ENCODE measurements at places on chromosomes 7 and 10. TPM values are rescaled to one million over a fixed set of nuclear protein-coding genes. Genes with fewer than 3 reads are reported as not detected.

Gene ARHGEF5
- polyA plus RNA-seq: 15.6 TPM

Gene PLEKHS1
- 23.1 TPM for polyA plus RNA-seq

Gene AEBP1
- 1.3 TPM for polyA plus RNA-seq

Gene CH25H
- not detected for polyA plus RNA-seq

Gene PIK3CG
- polyA plus RNA-seq: 1.1 TPM

Gene SPAM1
- 0.45 TPM for polyA plus RNA-seq

Gene ANKMY2
- 14.1 TPM for polyA plus RNA-seq

DNA sequence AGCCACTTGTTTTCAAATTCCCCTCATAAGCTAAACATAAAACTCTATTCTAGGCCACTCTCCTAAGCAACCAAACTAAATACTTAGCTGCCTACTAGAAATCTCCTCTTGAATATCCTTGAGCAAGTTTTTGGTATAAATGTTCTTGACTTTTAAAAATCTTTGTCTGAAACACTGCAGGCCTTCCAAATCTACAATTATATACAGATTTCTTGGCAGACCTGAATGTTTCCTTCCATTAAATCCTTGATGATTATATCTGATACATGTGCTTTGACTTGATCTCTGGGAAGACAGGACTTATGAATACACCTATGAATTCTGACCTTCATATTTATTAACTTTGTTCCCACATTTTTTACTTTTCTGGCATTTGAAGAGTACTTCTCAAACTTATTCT lies 314.5 kb downstream of the CACNA2D1 start:
- H3K27me3 ChIP-seq: no peaks in the 10 kb centered on the region
- H3K27ac ChIP-seq: no peak overlapping the region
- no peaks in the 10 kb centered on the region for H3K4me1 ChIP-seq

DNA sequence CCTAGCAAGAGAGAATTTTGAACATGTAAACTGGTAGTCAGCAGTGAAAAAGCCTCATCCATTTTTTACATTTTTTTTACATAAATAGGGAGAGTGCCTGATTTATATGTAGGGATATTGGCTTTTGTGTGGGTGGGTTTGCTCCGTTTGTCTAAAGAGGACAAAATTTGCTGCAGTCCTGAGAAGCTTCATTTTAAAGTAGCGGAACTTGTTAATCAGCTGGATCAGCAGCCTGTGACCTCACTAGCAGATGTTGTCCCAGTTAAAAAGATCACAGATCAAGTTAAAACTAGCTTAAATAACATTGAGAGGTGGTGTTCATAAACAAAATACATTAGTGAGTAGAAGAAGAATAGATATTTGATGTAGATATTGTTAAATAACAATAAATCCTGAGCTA lies 2.6 kb downstream of the ATRNL1 start:
- H3K36me3 ChIP-seq: no peaks in the 10 kb centered on the region
- no peaks in the 10 kb centered on the region for H3K27me3 ChIP-seq
- H3K27ac ChIP-seq: no peak overlapping the region
- no peak for DNase-seq
- no peak overlapping the region for H3K4me3 ChIP-seq

DNA sequence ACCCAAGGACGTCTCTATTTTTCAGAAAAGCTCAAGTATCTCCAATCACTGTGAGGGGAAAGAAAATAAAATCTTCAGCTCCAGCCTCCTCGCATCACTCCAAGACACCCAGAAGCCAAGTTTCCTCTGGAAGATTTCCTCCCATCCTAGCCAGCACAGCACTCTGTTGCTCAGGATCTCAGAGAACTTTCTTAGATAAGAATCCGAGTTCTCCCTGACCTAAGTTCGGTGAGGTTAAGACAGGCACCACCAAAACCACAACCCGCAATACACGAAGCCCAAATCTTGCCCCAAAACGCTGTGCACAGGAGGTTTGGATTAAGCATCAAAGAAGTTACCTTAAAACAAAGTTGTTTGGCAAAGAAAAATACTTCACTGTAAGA lies 4.2 kb downstream of the FAM53B start:
- H3K4me1 ChIP-seq: peaks cover 34% of the 10 kb centered on the region
- no peak overlapping the region for H3K4me3 ChIP-seq
- H3K36me3 ChIP-seq: peaks cover 23% of the 10 kb centered on the region
- H3K27ac ChIP-seq: peak overlapping the region; percentile 99

DNA sequence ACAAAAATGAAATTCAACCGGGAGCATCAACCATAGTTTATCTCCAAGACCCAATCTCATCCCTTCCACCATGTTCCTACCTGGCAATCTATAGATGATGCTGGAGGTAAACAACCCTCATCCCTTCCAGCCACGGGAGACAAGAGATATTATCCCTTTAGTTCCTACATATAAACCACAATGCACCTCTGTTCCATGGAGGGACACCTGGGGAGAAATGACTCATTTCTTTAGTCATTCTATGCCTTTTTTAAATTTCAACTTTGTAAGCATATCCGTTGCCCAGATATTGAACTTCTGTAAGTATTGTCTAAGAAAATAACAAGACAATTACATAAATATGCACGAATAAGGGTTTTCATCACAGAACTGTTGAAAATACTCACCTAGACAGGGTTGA lies 15.5 kb upstream of the SFMBT2 start:
- H3K4me3 ChIP-seq: no peak overlapping the region
- H3K27me3 ChIP-seq: no peaks in the 10 kb centered on the region
- H3K27ac ChIP-seq: no peak overlapping the region
- no peak for DNase-seq

- H3K36me3 ChIP-seq: no peaks in the 10 kb centered on the region
- H3K4me1 ChIP-seq: no peaks in the 10 kb centered on the region
- peak; percentile 75 for DNase-seq
- H3K4me3 ChIP-seq: no peak overlapping the region
- no peak overlapping the region for H3K27ac ChIP-seq
- H3K27me3 ChIP-seq: no peaks in the 10 kb centered on the region
Observed at GRCh38 chr10:60816628-60817397, 38.5 kb downstream of the CDK1 start.

DNA sequence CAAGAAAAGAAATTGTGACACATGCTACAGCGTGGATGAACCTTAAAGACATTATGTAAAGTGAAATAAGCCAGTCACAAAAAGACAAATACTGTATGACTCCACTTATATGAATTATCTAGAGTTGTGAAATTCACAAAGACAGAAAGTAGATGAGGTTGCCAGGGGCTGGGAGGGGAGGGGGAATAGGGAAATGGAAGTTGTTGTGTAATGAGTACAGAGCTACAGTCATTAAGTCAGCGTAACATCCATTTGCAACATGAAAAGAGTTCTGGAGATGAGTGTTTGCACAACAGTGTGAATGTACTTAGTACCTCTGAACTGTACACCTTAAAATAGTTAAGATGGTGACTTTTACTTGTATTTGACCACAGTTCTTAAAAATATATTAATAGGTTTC lies 112.1 kb upstream of the CDK1 start:
- no peaks in the 10 kb centered on the region for H3K36me3 ChIP-seq
- H3K4me3 ChIP-seq: no peak overlapping the region
- no peaks in the 10 kb centered on the region for H3K27me3 ChIP-seq

DNA sequence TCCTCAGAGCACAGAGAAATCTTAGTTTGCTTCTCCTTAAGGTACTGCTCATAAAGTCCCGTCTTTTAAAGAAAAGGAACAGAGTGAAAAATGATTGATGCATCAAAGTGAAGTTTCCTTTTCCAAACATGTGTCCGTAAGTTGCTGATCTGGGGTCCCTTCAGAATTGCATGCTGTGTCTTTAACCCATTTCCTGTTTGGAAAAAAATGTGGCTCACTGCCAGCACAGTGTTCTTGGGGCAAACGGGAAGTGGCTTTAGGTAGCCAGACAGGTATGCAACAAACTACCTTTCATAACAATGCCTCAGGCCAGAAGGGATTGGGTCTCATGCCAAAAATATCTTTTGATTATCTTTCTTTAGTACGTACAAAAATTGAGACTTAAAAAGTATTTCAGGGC lies 50.9 kb downstream of the TFAM start:
- no peak overlapping the region for H3K4me3 ChIP-seq
- peak; percentile 14 for DNase-seq
- H3K36me3 ChIP-seq: no peaks in the 10 kb centered on the region
- H3K27ac ChIP-seq: no peak overlapping the region
- no peaks in the 10 kb centered on the region for H3K4me1 ChIP-seq
- H3K27me3 ChIP-seq: no peaks in the 10 kb centered on the region

DNA sequence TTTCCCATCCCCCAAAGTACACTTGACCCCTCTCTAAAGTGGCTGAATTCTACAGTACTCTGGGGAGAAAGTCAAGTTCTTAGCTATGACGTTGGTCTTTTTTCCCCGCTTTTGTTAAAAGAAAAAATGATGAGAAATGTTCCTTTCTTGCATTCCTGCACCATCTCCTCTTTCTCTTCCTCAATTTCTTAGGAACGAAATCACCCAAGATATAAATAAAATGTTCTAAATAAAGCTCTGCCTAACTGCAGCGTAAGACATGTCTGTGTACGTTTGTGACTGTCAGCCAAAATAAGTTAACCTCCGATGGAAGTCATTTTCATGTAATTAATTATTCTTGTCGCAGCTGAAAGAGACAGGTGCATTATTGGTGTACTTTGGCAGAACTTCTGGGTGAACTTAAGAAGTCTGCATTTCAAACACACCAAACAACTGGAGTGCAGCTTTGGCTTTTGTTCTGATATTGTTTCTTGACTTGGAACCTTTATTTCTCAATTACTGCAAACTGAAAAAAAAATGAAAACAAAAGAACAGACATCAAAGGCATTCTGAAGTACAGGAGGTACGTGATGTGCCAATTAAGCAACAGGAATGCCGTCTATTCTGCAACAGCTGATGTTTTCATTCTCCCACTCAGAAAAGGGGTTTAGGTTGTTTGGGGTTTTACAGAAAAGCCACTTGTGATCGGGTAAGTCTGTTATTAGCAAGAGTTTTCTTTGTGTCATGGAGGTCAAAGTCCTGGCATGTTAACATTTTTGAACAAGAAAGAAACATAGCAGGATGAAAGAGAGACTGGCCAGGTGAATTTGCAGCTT lies 82.4 kb upstream of the SDK1 start:
- no peak overlapping the region for H3K4me3 ChIP-seq
- H3K27ac ChIP-seq: no peak overlapping the region
- H3K27me3 ChIP-seq: no peaks in the 10 kb centered on the region
- no peak for DNase-seq

- H3K36me3 ChIP-seq: peaks cover 45% of the 10 kb centered on the region
- H3K27me3 ChIP-seq: no peaks in the 10 kb centered on the region
- H3K4me3 ChIP-seq: no peak overlapping the region
- H3K4me1 ChIP-seq: peaks cover 31% of the 10 kb centered on the region
- H3K27ac ChIP-seq: peak overlapping the region; percentile 98
- no peak for DNase-seq
Observed at GRCh38 chr10:125148528-125148927, 11.8 kb downstream of the CTBP2 start.

- H3K36me3 ChIP-seq: no peaks in the 10 kb centered on the region
- H3K27ac ChIP-seq: no peak overlapping the region
- DNase-seq: no peak
- H3K27me3 ChIP-seq: peaks cover 11% of the 10 kb centered on the region
Observed at GRCh38 chr10:49762566-49762877, 399 bp upstream of the OGDHL start.

GRCh38 chr7:49443515-49443914 lies 329.9 kb upstream of the VWC2 start:
- DNase-seq: no peak
- no peaks in the 10 kb centered on the region for H3K27me3 ChIP-seq
- H3K4me1 ChIP-seq: no peaks in the 10 kb centered on the region
- no peaks in the 10 kb centered on the region for H3K36me3 ChIP-seq

- no peaks in the 10 kb centered on the region for H3K27me3 ChIP-seq
- no peak overlapping the region for H3K4me3 ChIP-seq
- no peak overlapping the region for H3K27ac ChIP-seq
- H3K4me1 ChIP-seq: no peaks in the 10 kb centered on the region
- DNase-seq: no peak
Observed at GRCh38 chr10:6564367-6564766, 15.7 kb downstream of the PRKCQ start.

DNA sequence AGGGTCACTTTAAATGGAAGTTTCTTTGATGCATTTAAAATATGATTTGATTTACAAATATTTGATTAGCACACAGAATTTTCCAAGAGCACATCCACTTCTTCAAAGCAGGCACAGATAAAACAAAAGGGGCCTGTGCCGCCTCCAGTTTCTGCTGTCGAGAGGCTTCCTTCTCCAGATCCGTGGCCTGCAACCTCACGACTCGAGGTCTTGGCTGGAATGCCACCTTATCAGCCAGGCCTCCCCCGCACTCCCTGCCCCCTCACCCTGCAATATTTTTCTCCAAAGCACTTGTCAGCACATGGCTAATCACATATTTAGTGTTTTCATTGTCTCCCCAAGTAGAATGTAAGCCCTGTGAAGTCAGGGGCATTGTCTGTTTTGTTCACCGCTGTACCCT lies 12.5 kb downstream of the PYROXD2 start:
- H3K27ac ChIP-seq: no peak overlapping the region
- H3K4me1 ChIP-seq: no peaks in the 10 kb centered on the region
- no peaks in the 10 kb centered on the region for H3K27me3 ChIP-seq
- H3K36me3 ChIP-seq: no peaks in the 10 kb centered on the region
- DNase-seq: no peak
- no peak overlapping the region for H3K4me3 ChIP-seq

DNA sequence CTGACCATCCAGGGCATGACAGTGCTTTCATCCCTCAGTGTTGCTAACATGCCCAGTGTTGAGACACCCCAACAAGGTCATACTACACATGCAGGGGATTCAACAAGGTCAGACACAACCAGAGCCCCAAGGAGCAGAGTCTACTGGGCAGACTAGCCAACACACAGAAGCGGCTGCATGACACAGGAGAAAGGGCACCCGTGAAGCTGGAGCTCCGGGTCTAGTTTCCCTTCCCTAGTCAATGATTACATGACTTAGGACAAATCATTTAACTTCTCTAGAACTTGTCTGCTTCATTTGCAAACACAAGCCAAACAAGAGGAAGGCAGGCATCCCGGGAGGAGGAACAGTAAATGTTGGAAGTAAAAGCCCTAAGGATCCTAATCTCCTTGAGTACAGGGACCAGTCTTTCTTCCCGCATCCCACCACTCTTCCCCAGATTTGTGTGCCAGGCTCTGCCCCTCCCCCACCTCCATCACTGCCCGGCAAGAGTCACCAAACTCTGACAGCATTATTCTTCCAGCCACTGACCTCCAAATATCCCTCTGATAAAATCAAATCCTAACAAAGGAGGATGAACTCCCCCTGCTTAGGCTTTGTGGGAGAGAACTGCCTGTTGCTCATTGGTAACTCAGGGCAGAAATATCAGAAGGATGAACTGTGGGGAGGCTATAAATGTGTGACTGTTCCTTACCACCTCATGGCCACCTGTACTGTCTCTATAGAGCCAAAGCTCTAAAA lies 104.3 kb downstream of the KCNMA1 start:
- H3K27me3 ChIP-seq: no peaks in the 10 kb centered on the region
- peak; percentile 28 for DNase-seq
- peak overlapping the region; percentile 38 for H3K27ac ChIP-seq
- H3K4me1 ChIP-seq: no peaks in the 10 kb centered on the region
- H3K36me3 ChIP-seq: no peaks in the 10 kb centered on the region

DNA sequence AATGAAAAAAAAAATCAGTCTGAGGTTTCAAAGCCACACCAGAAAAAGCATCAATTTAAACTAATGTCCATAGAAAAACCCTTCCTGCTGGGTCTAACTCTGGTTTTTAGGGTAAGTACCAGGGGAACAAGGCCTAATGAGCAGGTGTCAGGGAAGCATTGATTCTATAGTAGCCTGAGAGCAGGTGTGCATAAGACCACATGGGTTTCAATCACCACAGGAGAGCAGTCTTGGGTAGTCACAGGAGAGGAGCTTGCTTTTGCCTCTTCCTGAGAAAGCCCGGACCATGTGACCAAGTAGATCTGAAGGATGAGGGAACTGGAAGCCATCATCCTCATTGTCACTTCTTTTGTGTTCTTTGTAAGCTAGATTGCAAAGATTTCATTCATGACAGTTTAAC lies 66.3 kb upstream of the AGK start:
- no peaks in the 10 kb centered on the region for H3K4me1 ChIP-seq
- H3K27ac ChIP-seq: no peak overlapping the region
- DNase-seq: no peak
- no peaks in the 10 kb centered on the region for H3K27me3 ChIP-seq
- no peaks in the 10 kb centered on the region for H3K36me3 ChIP-seq
- no peak overlapping the region for H3K4me3 ChIP-seq

Data from small intestine (tissue), 16 donors.